CD4-positive, alpha-beta T cell treated with Interleukin-12 subunit alpha and Interleukin-12 subunit beta, for 1 hour (primary cell): ENCODE measurements at places on chromosomes 12 and 14.

- no peak for DNase-seq
These were observed 33.3 kb downstream of the KCTD10 start for GRCh38 chr12:109443794-109444193.

- no peak for DNase-seq
These were observed 37.9 kb upstream of the MDM1 start for GRCh38 chr12:68370006-68370590.

GRCh38 chr14:39055786-39056474 is 47.1 kb downstream of the SEC23A start:
- no peak for DNase-seq

DNA sequence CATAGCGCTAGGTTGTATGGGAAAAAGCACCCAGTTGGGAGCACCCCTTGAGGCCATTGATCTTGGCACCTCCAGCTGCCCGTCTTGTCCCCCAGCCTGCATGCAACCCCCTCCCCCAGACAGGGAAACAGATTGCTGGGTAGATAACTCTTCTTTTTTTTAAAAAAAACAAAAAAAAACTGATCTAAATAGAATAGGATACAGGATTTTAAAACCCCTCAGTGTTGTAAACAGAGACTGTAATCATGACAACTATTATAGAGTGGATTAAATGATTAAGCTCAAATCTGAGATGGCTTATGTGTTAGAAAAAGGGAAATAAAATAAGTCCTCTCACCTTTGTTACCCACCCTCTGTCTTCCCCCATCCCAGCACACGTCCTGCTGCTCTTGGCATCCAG is 48.9 kb downstream of the MAX start:
- DNase-seq: no peak
